Bronchus fibroblast of lung (primary cell): ENCODE measurements at places on chromosomes 11 and 22. TPM values are rescaled to one million over a fixed set of nuclear protein-coding genes. Genes with fewer than 3 reads are reported as not detected.

CNTF gene
- 0.34 and 0.59 TPM in 2 replicates for total RNA-seq

HARBI1 gene
- 2.8 and 4.2 TPM in 2 replicates for total RNA-seq

EHBP1L1 gene
- 30.6 and 38.5 TPM in 2 replicates for total RNA-seq

TRIM34 gene
- total RNA-seq: 2.4 TPM in 2 replicates

OR4A16 gene
- total RNA-seq: not detected in 2 replicates

C1QTNF5 gene
- 7.1 and 7.6 TPM in 2 replicates for total RNA-seq

OMP gene
- total RNA-seq: 2.9 TPM in 1 of 2 replicates, not detected in the other

MUC15 gene
- under 0.01 and 0.17 TPM in 2 replicates for total RNA-seq

SMIM35 gene
- not detected in 2 replicates for total RNA-seq

HOATZ gene
- total RNA-seq: 0.50 TPM in 1 of 2 replicates, not detected in the other

BATF2 gene
- 1.2 and 1.3 TPM in 2 replicates for total RNA-seq

FADS2 gene
- 953 and 987 TPM in 2 replicates for total RNA-seq

CADM1 gene
- total RNA-seq: 2.2 and 3.4 TPM in 2 replicates

GRM5 gene
- total RNA-seq: under 0.01 TPM in 1 of 2 replicates, not detected in the other

C11orf16 gene
- total RNA-seq: not detected in 2 replicates

RIC3 gene
- total RNA-seq: not detected in 2 replicates

SHISAL1 gene
- under 0.01 and 0.15 TPM in 2 replicates for total RNA-seq

MGAT3 gene
- total RNA-seq: under 0.01 and 0.17 TPM in 2 replicates

CSF2RB gene
- not detected in 2 replicates for total RNA-seq

NEFH gene
- total RNA-seq: 2.1 and 2.5 TPM in 2 replicates

RAB3IL1 gene
- 0.89 and 3.0 TPM in 2 replicates for total RNA-seq

TIMP3 gene
- 68.1 and 77.3 TPM in 2 replicates for total RNA-seq
